NCI-H2171 treated with DMSO at 0.1 percent for 48 hours (cell line): ENCODE measurements at places on chromosomes 13 and 19.

GRCh38 chr13:98221234-98221633, 44.2 kb upstream of the RNF113B start:
- no peak for DNase-seq

- DNase-seq: no peak
Observed at GRCh38 chr13:33634546-33634982, 183.4 kb upstream of the RFC3 start.

GRCh38 chr19:35122687-35123551, 7.3 kb downstream of the FXYD3 start:
- peak; percentile 54 for DNase-seq

DNA sequence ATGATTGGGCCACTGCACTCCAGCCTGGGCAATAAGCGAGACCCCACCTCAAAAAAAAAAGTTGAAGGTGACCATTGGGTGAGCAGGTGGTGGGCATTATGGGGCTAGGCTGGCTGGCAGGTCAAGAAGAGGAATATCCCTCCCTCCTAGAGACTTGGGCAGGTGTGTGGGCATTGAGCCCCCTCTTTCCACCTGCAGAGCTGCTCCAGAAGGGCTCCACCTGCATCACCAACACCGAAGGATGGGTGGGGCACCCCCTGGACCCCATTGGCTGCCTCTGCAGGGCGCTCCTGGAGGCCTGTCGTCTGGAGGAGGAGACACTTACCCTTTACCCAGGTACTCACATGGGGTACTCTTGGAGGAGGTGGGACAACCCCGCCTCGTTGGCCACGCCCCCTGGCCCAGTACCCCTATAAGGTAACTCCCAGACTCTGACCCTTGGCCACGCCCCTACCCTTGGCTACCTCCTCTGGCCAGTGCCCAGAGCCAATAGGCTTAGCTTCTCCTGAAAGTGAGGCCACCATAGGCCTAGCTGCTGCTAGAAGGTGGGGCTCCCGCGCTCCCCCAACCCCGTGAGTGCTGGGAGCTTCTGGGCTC, 21.9 kb downstream of the ZSWIM4 start:
- no peak for DNase-seq

- DNase-seq: no peak
Observed at GRCh38 chr13:40191186-40191980, 475.1 kb downstream of the FOXO1 start.

DNA sequence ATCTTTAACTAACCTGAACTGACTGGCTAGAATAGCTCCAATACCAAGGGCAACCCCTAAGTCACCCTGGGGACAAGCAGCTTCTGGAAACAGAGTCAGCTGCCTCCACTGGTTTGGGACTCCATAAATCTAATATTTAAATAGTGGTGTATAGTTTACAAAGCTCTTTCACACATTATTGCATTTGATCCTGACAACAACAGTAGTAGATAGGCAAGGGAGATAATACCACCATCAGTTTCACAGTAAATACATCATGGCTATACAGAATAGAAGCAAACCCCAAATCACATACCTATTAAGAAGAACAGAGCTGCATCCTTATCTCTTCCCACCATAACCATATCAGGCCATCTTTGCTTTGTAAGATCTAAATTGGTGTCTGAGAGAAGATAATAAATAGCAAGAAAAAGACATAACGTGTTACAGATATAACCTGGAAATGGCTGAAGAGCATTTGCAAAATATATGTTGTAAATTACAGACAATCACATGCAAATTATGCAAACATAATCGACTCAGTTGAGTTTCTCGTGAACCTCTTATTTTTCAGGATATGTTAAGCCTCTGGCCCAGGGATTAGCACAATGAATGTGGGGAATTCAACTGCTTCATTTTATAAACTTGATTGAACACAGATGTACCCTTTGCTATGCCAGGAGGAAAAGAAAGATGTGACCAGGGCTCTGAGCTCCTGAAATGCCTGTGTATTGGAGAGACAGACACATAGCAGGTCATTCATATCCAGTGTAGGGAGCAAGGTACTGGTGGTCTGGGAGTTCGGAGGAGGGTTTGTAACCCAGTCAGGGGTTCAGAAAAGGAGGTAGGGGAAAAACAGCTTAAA, 142.5 kb downstream of the SLC7A1 start:
- no peak for DNase-seq
